ENCODE measurements at places on chromosomes 4 and X. TPM values are rescaled to one million over a fixed set of nuclear protein-coding genes. Genes with fewer than 3 reads are reported as not detected.

The FRMD7 gene
- polyA plus RNA-seq, result not detected

The GLUD2 gene
- polyA plus RNA-seq, result 0.19 TPM

The SMARCA5 gene
- polyA plus RNA-seq, result 21.2 TPM

The CENPVL1 gene
- polyA plus RNA-seq, result not detected

The ADRA2C gene
- not detected for polyA plus RNA-seq

The NALF2 gene
- polyA plus RNA-seq, result not detected

Measured in naive B cell (primary cell).